ENCODE measurements at places on chromosomes 12 and 14.

- no peak for DNase-seq
Observed at GRCh38 chr12:11164384-11164783, 6.6 kb upstream of the SMIM10L1 start.

DNA sequence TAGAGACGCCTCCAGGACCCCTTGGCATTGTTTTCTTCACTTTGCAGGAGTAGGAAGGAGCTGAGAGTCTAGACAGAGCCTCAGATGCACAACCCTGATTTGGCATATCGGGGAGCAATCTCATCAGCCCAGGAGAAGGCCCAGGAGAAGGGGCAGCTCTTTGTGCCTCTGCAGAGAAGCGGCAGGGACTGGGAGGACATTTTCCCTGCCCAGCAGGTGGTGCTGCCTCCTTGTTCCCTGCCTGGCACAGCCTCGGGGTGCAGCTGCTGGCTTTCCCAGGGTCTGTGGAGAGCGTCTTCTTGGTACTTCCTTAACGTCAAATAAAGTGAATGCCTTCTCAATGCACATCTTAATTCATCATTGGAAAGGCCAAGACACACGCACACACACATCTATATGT is 419.5 kb downstream of the TMEM121 start:
- peak; percentile 5 for DNase-seq

- no peak for DNase-seq
Observed at GRCh38 chr12:97968641-97969197, 506.1 kb downstream of the RMST start.

- no peak for DNase-seq
Observed at GRCh38 chr14:77923131-77923936, 123.4 kb downstream of the ADCK1 start.

DNA sequence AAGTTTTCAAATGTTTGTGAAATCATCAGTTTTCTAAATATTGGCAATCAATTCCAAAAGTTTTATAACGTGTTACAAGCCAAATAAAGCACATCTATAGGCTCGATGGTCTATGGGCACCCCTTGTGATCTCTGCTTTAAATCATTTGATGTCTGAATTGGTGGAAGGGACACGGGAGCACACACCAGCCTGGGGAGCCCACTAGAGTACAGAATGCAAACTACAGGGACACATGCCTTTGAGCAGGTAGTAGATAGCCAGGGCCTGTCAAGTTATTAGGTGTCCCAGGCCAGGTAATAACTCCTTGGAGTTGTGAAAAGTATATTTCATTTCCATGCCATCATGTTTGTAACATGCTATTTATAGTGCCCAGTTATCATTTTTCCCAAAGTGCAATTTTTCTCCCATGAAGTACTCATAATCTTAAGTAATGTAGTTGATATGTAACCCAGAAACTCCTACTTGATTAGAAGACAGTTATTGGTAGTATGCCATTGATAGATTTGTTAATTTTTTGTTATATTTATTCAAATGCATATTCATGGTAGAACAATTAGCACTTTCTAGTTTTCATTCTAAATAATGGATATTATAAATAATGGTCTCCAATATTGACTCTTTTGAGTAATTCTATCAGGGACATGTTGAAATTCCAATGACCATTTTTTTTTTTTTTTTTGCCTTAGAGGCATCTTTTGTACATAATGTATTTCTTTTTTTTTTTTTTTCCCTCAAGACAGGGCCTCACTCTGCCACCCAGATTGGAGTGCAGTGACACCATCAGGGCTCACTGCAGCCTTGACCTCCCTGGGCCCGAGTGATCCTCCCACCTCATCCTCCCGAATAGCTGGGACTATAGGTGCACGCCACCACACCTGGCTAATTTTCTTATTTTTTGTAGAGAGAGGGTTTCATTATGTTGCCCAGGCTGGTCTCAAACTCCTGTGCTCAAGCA is 96.9 kb upstream of the FGD4 start:
- DNase-seq = no peak

- DNase-seq = no peak
Observed at GRCh38 chr12:96879301-96879700, 27.8 kb upstream of the NEDD1 start.

- DNase-seq = no peak
Observed at GRCh38 chr14:86193756-86194155, 663.8 kb downstream of the FLRT2 start.

DNA sequence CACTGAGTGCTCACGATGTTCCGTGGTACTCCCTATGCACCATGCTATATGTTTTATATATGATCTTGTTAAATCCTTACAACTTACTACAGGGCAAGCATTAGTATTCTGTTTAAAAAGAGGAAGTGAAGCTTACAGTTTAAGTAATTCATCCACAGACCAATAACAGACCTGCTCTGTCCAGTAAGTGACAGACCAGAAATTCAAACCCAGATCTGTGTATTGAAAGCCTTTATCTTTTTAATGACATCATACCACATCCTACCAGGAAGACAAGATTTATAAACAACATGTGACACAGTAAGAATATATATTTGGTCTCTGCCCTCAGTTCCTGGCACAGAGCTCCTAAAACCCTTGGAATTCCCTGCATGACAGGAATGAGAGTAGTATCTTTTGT is 206.5 kb downstream of the STXBP6 start:
- no peak for DNase-seq

DNA sequence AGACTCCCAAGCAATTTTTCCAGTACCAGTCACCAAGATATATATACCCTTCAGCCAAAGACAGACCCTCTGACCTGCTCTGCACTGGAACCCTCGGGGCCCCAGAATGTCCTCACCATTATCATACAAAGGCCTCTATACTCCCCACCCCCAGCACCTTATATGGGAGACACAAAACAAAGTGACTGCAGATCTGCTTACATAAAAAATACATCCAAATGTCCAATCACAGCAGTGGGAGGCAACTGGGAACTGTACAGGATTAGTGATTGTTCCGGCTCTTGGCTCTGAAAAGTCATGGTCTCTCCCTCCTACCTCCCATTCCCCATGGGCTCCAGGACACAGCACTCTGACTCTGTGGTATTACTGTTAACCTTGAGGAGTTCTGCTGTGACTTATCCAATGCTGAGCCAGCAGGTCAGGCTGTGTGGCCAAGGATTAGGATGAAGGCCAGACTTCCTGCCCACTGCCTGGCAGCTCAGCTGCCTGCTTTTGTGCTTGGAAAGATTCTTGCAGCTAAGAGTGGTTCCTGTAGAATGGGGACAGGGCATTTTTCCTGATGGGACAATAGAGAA is 13.7 kb downstream of the OXA1L start:
- no peak for DNase-seq
